ENCODE measurements at places on chromosomes 11 and 22. TPM values are rescaled to one million over a fixed set of nuclear protein-coding genes. Genes with fewer than 3 reads are reported as not detected.

DNA sequence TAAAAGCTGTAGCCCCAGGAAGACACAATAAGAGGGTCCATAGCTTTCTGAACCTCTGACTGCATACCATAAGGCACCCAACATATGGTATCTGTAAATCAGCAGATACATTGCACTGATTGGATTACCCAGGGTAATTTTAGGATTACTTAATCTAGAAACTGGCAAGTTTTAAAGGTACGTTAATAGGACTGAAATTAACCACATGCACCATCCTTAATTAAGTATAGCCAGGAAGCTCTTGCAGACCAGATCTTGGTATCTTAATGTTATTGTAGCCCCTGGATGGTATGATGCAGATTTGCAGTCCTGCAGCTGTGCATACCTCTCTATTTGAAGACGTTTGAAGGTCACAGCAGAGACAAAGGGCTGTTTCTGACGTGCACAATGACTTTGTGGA lies 72.8 kb downstream of the ARHGAP42 start:
- no peak for DNase-seq

The C11orf68 gene
- total RNA-seq, result 25.7 TPM

The FHIP1B gene
- 25.3 TPM for total RNA-seq

- DNase-seq, result no peak
These were observed 346.6 kb downstream of the TTC28 start for GRCh38 chr22:28333088-28333487.

DNA sequence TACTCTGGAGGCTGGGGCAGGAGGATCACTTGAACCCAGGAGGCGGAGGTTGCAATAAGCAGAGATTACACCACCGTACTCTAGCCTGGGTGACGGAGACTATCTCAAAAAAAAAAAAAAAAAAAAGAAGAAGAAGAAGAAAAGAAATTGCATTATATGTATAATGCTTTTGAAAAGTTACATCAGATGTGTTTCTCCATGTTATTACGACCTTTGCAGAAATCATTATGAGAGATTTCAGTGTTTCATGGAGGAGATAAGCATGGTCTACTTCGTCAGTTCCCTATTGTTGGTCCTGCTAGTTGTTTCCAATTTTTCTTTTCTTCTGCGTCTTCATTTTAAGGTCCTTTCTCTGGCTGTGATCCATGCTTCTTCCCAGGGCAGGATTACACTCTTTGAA lies 3.0 kb downstream of the MIAT start:
- no peak for DNase-seq

- DNase-seq, result no peak
These were observed 43.0 kb upstream of the WNT11 start for GRCh38 chr11:76249195-76249741.

The OR8D1 gene
- total RNA-seq, result not detected

- no peak for DNase-seq
These were observed 6.0 kb downstream of the KBTBD4 start for GRCh38 chr11:47572715-47573255.

The OR51B2 gene
- total RNA-seq, result not detected

The TSSK2 gene
- total RNA-seq, result not detected

The SLC6A5 gene
- 0.05 TPM for total RNA-seq

GRCh38 chr11:58628446-58628845 lies 6.0 kb downstream of the CNTF start:
- no peak for DNase-seq

GRCh38 chr22:35319244-35319985 lies 19.7 kb downstream of the TOM1 start:
- DNase-seq, result no peak

GRCh38 chr11:118530683-118531596 lies at the start of gene TMEM25:
TMEM25 (plus strand) TSS chr11:118531192; CDS start chr11:118531802, 610 bp downstream.
- DNase-seq, result peak; percentile 57

DNA sequence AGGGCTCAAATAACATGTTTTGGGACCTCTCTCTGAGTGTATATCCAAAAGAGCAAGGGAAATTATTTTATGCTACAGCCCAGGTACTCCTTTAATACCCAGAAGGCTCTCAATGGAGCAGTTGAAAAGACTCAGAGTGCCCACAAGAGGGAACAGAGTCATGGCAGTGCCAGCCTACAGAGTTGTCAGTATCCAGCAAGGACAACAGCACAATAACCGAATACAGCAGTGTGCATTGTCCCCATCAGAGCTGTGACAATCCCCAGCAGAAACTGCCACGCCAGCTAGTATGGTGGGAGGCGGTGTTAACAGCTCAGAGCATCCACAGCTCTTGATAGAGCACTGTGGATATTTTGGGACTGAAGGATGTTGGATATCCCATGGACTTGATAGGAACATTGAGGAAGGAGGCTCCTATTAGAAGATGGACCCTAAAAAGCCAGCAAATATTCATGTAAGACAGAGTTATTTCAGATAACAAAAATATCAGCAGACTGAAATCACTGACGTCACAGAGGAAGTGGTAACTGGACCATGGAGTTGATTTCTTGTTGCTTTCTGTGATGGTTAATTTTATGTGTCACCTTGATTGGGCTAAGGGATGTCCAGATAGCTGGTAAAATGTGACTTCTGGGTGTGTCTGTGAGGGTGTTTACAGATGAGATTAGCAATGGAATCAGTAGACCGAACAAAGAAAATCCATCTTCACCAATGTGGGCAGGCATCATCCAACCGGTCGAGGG lies 17.7 kb upstream of the PAFAH1B2 start:
- DNase-seq, result no peak

DNA sequence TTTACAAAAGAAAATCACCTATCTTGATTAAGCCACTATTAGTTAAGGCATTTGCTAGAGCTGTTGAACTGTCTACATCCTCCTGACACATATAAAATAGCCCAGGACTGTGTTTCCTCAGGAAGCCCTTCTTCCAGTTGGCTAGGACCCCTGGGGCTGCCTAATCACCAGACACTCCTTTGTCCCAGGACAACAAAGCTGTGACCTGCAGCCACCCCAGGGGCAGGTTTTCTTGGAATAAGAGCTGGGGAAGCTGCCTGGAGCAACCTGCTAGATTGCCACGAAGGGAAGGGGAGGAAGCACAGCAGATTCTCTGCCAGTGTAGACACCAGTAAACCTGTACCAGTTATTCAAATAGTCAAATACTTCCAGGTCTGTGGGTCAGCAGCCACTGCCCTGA lies 17.6 kb downstream of the CHST1 start:
- DNase-seq, result no peak

- DNase-seq, result no peak
These were observed 7.0 kb downstream of the PGM2L1 start for GRCh38 chr11:74391193-74391592.

DNA sequence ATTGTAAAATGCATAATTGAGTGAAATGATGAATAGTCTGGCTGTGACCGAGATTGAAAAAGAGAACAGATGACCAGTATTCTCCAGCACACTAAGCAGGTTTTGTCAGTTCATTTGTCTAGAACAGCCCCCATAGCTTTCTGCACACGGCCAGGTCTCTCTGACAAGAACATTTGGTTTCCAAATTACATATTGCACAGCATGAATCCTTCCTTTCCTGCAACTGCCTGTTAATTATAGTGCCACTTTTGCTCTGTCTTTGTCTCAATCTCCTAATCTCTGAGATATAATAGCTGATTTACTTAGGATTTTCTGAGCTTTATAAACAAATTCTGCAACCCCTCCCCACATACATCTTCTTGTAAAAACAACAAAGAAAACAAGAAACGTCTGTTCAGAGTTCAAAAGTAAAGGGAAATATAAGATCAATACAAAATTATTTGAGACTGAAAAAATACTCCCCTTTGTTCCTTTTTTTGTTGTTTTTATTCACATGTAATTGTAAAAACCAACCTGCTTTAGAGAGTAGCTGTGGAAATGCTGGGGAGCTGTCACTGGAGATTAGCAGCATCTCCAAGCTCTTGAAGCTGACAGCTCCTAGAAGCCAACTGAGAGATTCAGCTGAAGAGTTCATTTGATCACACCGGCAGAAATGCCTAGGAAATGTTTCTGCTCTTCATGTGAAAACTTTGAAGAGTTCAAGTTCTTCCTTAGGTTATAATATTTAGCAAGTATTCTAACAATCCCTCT lies 998.1 kb downstream of the DLG2 start:
- no peak for DNase-seq

- DNase-seq, result no peak
These were observed 20.0 kb downstream of the MAML2 start for GRCh38 chr11:96322775-96323641.

- no peak for DNase-seq
These were observed 15.3 kb upstream of the APOL6 start for GRCh38 chr22:35632935-35633334.

- DNase-seq, result no peak
These were observed 223.8 kb downstream of the FAM76B start for GRCh38 chr11:95565724-95566141.

GRCh38 chr11:116279511-116279910 lies 493.3 kb downstream of the BUD13 start:
- no peak for DNase-seq

GRCh38 chr11:130400781-130401483 lies 27.5 kb downstream of the ADAMTS8 start:
- no peak for DNase-seq

The LINC01488 gene
- total RNA-seq, result not detected

- no peak for DNase-seq
These were observed 13.2 kb downstream of the PHLDB1 start for GRCh38 chr11:118620529-118621070.

DNA sequence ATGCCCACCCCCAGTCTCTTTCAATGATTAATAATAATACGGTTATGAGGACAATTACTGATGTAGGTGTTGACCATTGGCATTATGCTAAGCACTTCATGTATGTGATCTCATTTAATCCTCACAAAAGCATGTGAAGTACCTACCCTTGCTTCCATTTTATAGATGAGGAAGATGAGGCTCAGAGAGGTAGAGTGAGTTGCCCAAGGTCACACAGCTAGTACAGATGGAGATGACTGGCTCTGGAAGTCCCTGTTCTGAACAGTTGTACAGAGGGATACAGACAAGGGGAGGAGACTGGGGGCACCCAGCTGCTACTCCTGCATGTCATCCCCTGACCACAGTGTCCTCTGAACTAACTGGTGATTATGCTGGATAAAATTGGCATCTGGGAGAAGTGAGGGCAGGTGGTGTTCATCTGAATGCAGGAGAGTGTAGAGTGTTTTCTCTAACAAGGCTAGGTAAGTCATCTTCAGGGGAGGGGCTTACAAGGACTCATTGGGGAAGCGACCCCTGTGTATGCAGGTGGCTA lies 43.2 kb downstream of the KIAA1671 start:
- DNase-seq, result no peak

GRCh38 chr11:22432291-22433093 lies 94.3 kb downstream of the SLC17A6 start:
- peak; percentile 35 for DNase-seq

The APOA5 gene
- total RNA-seq, result not detected

The CD6 gene
- 0.39 TPM for total RNA-seq

- no peak for DNase-seq
These were observed 22.6 kb downstream of the C11orf71 start for GRCh38 chr11:114377612-114378267.

The YDJC gene
- 18.4 TPM for total RNA-seq

The TIMP3 gene
- total RNA-seq, result 20.7 TPM

- DNase-seq, result no peak
These were observed 17.7 kb upstream of the TMEM123 start for GRCh38 chr11:102470251-102470650.

Measured in neural crest cell (in vitro differentiated cells).